ENCODE measurements at places on chromosomes 4 and X.

- no peak for DNase-seq
These were observed 145.9 kb downstream of the PPA2 start for GRCh38 chr4:105327956-105328355.

DNA sequence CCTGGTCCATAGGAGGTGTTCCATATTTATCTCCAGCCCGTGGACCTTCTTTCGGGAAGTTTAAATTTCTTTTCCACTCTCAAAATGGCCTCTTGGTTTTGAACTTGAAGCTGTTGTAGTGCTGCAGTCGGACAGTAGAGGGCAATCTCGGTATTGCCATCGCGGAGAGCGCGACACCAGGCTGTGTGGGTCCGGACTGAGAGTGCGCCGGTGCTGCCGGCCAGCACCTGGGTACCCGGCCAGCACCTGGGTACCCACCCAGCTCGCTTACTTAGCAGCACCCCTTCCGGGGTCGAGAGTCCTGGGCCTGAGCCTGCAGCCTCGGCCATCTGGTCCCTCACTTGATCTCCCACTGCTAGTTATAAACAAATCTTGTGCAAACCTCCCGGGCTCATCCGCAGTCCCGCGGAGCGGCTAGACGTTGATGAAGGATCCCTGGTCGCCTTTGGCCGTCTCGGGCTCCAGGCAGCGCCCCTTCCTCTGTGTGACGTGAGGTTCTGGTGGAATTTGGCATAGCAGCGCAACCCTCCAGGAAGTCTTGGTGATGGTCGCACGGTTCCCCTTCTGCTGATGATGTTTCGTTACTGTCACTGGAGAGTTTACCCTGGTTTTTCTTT lies 18.0 kb downstream of the FAM9A start:
- peak; percentile 34 for DNase-seq

DNA sequence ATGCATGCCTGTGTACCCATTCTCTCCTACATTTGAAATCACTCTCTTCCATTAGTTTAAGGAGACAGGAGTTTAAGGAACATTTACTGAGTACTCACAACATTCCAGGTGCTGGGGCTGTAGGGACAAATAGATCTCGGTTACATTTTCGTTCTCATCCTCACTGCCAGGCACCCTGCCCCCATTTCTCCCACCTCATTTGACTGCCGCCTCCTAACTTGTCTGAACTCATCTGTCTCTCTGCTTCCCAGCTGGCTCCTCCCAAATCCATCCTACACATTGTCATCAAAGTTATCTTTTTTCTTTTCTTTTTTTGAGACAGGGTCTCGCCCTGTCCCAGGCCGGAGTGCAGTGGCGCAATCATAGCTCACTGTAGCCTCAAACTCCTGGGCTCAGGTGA lies 19.8 kb upstream of the MPC1L start:
- DNase-seq, result no peak

DNA sequence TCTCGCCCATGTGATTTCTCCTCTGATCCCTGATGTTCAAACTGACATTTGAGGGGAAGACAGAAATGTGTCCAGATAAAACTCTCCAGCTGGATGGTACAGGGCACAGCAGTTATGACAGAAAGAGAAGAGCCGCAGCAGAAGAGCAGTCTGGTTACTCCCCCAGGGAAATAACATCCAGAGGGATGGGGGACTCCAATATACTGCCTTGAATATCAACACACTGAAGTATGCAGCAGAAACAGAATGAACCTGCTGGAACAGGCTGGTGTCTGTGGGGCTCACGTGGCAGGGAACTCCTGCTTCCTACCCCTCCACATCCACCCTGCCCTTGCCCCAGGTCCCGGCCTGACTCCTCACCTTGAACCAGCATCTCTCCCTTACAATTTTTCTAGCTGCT lies 93.5 kb downstream of the MGST2 start:
- DNase-seq, result no peak

DNA sequence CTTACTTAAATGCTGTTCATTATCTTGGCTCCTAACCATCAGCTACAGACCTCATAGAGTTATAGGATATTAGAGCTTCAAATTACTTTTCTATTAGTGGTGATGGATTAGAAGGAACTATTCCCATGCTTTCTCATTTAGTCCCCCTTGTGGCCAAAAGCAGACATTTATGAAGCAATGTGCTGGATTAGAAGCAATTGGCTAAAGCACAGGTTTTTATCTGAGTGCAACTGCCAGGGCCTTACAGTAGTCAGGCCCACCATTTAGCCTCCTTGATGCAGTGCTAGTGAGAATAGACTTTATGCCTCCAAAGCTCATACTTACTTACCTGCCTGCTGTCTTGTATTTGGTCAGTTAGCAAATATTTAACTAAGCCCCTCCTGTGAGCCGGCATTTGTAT lies 93.0 kb downstream of the TSPAN7 start:
- no peak for DNase-seq

- DNase-seq, result no peak
These were observed 18.2 kb downstream of the UGT2B11 start for GRCh38 chr4:69196209-69196965.

GRCh38 chr4:174005422-174005821 lies 278.0 kb downstream of the FBXO8 start:
- DNase-seq, result no peak

DNA sequence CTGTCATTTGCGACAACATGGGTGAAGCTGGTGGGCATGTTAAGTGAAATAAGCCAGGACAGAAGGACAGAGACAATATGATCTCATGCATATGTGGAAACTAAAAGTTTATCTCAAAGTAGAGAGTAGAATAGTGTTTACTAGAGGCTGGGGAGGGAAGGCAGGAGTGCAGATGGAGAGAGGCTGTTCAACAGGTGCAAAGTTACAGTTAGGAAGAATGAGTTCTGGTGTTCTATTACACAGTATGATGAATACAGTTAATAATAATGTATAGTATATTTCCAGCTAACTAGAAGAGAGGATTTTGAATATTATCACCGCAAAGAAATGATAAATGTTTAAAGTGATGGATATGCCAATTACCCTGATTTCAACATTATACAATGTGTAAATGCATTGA lies 69.8 kb downstream of the FBXL5 start:
- no peak for DNase-seq

DNA sequence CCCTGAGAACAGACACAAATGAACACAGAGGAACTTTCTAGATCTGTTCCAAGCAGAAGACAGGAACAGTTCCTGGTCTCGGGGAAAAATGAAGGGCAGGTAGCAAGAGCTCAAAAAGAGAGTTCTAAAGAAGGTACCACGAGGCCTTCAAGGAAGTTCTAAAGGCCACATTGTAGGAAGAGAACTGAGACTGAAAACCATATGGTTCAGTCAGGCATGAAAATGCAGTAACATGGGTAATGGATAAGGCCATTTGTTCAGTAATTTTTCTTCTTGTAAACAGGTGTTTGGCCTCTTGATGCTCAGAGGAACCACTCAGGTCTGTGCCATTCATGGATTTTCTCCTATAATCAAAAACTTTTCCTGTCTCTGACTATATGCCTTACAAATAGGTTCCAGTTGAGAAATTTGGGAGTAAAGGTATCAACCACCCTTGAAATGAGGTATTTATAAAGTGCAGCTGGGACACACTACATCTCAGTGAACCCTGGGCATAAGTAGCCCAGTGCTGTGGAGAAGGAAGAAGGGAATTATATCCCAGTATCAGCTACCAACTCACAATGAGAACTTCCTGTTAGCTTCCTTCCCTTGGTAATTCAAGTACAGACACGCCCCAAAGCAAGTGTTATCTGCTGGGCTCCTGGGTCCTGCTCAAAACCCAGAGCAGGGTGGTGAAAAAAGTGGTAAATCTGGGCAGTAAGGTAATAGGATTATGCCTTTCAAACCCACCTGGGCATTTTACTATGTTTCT lies 277.9 kb downstream of the KLHL13 start:
- DNase-seq, result no peak

GRCh38 chrX:71366674-71367256 lies 608 bp downstream of the TAF1 start:
- DNase-seq, result peak; percentile 19

DNA sequence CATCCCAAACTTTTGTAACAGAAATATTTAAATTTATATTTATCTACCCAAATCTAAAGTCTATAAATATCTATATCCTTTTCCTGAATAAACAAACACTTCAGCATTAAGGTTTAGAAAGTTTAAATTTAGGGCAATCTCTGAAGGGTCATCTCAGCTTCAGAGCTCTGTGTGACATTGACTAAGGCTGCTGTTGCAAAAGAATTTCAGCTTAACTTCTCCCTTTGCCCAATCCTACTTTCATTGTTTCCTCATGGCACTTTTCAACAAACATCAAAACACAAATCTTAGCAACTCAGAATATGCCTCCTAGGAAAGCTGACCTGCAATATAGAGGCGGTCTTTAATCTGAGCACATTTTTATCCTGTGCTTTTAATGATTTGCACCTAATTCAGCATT lies 79.7 kb upstream of the BANK1 start:
- no peak for DNase-seq

DNA sequence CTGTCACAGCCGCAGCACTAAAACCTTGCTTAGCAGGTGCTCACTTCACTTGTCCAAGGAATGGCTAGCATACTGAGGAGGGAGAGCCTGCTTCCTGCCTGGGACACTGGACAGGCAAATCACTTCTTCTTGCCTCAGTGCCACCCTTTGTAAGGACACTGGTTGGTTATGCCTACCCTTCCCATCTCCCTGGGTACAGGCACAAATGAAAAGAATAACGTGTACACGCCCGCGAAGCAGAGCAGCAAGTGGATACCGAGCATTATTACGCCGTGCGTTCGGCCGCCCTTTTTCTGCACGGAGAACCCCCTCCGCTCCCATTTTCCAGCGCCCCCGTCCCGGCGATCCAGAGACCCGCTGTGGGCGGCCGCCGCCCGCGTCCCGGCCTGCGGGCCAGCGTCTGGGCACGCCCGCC lies 338 bp upstream of the KLHL2 start:
- no peak for DNase-seq

- DNase-seq, result no peak
These were observed 70.3 kb downstream of the RAB28 start for GRCh38 chr4:13413729-13414437.

DNA sequence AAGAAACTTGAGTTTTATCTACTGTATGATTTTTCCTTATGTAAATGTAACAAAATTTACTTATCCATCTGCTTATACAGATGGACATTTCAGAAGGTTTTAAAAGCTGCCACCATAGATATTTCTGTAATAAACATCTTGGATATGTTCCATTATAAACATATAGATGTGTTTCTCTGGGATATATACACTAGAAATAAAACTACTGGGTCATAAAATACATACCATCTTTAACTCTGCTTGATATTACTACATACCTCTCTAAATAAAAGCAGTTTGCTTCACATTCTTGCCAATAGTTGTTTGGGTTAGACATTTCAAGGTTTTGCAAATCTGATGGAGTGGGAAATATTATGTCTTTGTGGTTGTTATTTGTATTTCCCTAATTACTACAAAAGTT lies 220.6 kb downstream of the FBXO8 start:
- no peak for DNase-seq

All from CD4-positive, alpha-beta T cell treated with Interleukin-2 at 100 ng/mL for 4 hours (primary cell).